Esophagus squamous epithelium (tissue), 5 donors: ENCODE measurements at places on chromosomes 13 and 19.

- no peak for DNase-seq
Observed at GRCh38 chr13:31134039-31134711, 27.5 kb downstream of the HSPH1 start.

DNA sequence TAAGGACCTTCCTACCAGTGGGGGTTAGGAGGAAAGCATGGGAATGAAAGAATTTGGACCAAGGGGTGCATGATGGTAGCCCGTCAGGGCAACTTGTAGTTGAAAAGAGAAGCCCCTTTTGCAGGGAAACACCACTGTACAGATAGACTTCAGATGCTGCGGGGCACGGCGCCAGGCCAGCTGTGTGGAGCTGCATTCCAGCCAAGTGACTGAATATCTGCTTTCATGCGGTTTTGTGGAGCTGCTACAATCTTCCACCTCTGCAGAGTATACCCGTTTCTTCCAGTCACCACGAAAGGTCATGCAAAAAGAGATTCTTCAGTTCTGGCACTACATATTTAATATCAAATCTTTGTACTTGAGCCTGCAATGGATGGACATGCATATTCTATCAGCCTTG is 104.7 kb downstream of the RGCC start:
- DNase-seq = no peak

DNA sequence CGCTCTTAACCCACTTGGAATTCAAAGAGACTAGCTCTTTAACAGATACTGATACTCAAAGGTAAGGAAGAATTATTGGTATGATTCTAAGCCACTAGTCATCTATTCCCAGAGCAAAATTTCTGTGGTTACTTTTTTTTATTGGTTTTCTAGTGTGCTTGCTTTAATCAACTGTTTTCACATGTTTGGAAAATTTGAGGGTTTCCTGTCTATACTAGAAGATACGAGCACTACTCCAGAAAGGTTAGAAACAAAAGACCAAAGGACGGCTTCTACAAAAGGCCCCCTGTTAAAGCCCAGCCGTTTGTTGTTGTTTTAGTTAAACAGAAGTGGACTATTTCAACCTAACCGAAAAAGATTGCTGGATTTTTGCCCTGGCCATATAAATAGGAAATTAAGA is 18.5 kb upstream of the LPAR6 start:
- no peak for DNase-seq

GRCh38 chr13:25268561-25268960 is 18.7 kb downstream of the MTMR6 start:
- no peak for DNase-seq

GRCh38 chr19:924553-925086 is 1.2 kb upstream of the ARID3A start:
- DNase-seq = no peak

DNA sequence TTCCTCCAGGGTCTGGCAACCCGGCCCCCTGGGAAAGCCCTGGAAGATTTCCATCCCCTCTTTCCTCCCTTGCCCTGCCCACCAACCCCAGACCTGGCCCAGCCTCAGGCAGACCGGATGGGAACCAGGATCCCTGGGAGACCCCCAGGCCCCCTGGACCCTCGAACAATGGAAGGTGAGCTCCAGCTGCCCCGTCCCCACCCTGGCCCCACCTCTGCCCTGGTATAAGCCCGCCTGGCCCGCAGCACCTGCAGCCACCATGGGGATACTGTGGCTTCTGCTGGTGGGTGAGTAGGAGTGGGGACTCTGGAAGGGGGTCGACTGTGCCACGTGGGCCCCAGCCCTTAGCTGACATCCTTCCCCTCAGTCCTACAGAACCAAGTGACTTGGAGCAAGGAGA is 32.4 kb downstream of the HPN start:
- DNase-seq = no peak

GRCh38 chr19:38024992-38025908 is 118.2 kb downstream of the SIPA1L3 start:
- no peak for DNase-seq

DNA sequence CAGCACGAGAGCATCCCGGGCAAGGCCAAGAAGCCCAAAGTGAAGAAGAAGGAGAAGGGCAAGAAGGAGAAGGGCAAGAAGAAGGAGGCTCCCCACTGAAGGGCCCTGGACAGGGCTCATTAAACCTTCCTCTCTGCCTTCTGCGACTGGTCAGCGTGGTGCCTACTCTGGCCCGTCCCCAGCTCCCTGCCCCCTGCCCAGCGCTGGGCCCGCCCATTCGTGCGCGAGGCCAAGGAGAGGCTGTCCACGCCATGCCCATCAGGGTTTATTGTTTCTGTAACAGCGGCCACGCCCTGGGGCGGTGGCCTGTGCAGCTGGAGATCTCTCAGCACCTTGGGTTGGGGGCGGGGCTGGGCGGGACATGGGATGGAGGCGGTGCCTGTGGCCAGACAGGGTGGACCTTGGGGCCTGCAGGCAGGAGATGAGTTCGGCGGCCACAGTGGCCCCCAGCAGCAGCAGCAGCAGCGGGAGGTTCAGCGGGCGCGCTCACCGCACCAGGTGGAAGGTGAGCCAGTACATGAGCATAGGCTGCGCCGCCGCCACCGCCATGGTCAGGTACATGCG is 897 bp downstream of the C19orf33 start:
- no peak for DNase-seq

DNA sequence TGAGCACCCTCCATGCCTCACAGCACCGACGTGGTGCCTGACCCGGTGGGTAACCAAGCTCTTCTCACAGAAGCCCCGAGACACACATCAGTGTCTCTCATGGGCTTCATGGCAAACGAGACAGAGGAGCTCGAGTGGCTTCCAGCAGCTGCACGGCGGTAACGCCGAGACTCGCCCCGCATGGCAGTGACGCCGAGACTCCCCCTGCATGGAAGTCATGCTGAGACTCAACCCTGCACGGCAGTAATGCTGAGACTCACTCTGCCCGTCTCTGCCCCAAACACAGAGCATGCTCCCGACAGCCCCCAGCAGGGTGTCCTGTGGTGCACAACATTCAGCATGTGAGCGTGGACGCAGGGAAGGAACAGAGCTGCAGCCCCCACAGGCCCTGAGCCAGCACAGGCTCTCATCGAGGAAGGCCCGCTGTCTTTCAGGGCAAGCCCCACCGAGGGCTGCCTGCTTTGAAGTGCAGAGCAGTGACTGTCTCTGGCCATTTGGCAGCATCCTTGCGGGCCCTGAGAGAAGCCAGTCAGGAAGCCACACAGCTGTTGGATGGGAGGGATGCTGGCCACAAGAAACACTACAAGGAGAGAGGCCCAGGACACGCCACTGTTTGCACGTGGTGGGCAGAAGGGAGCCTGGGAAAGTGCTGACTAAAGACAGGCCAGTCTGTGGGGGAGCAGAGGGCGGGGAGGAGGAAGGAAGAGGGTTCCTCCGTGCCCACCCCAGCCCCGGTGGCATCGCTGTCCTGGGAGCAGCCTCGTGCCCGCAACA is 9.5 kb downstream of the GAS6 start:
- no peak for DNase-seq

GRCh38 chr13:45433381-45433790 is 15.2 kb upstream of the SLC25A30 start:
- DNase-seq = no peak

DNA sequence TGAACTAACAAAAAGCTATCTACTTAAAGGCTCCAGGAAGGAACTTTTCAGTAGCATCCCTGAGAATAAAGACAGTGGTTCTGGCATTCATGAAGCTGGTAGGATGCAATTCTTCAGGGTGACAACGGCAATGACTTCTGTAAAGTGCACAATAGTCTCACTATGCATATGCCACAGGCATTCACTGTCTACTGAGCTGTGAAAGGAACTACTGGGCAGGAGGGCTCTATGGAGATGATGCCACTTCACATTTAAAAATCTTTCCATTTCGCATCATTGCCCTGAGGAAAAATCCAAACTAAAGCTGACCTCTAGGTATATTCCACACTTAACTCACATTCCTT is 2020.6 kb upstream of the PCDH20 start:
- DNase-seq = no peak

GRCh38 chr19:4136680-4137088 is 12.8 kb upstream of the MAP2K2 start:
- no peak for DNase-seq

DNA sequence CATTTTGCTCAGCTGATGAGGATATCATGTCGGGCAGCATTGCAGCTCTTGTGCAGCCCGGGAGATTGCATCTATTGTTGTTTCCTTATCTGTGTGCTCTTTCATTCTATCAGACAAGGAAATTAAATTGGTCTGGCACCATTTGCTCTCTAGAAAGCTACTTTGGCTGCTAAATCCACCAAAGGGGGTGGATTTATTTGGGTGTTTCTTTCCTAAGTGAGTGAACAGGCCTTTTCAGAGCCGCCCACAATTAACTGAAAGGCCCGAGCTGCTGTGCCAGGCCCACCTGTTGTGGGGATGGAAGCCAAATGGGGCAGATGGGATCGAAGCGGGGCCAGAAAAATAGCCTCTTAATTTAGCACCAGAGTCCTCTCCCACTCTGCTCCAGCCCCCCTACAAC is 99.4 kb downstream of the DNAJC15 start:
- no peak for DNase-seq
